ENCODE measurements at places on chromosomes 12 and 14. TPM values are rescaled to one million over a fixed set of nuclear protein-coding genes. Genes with fewer than 3 reads are reported as not detected.

Gene GZMH
- total RNA-seq = 51.4 TPM

Gene OTOGL
- not detected for total RNA-seq

Gene ANKS1B
- not detected for total RNA-seq

- DNase-seq = no peak
- peaks cover 6% of the 10 kb centered on the region for H3K4me1 ChIP-seq
- H3K36me3 ChIP-seq = no peaks in the 10 kb centered on the region
- no peak overlapping the region for H3K4me3 ChIP-seq
- no peak overlapping the region for H3K27ac ChIP-seq
Measured at GRCh38 chr12:75765170-75766059, 254.0 kb upstream of the KRR1 start.

- no peak overlapping the region for H3K27ac ChIP-seq
- H3K4me1 ChIP-seq = no peaks in the 10 kb centered on the region
- H3K4me3 ChIP-seq = no peak overlapping the region
- H3K27me3 ChIP-seq = peaks cover 11% of the 10 kb centered on the region
- no peaks in the 10 kb centered on the region for H3K36me3 ChIP-seq
Measured at GRCh38 chr12:40158592-40159111, 52.8 kb upstream of the SLC2A13 start.

DNA sequence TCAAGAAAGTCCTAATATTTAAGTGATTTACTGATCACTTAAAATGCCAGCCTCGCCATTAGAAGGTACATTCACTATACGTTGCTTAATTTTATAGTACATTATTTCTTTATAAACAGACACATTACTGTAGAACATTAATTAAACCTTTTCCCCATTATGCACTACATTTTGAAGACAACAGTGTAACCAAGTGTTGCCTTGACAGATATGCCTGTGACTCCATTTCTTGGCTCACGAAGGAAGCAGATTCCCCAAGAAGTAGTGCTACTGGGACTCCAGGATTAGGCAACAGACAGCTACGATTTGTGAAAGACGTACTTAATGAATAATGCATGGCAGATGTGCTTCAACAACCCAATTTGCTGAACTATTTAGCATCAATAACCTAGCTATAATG lies 394.8 kb downstream of the RPS29 start:
- no peaks in the 10 kb centered on the region for H3K36me3 ChIP-seq
- DNase-seq = no peak
- H3K27me3 ChIP-seq = peaks cover 10% of the 10 kb centered on the region
- H3K4me3 ChIP-seq = no peak overlapping the region
- no peak overlapping the region for H3K27ac ChIP-seq

DNA sequence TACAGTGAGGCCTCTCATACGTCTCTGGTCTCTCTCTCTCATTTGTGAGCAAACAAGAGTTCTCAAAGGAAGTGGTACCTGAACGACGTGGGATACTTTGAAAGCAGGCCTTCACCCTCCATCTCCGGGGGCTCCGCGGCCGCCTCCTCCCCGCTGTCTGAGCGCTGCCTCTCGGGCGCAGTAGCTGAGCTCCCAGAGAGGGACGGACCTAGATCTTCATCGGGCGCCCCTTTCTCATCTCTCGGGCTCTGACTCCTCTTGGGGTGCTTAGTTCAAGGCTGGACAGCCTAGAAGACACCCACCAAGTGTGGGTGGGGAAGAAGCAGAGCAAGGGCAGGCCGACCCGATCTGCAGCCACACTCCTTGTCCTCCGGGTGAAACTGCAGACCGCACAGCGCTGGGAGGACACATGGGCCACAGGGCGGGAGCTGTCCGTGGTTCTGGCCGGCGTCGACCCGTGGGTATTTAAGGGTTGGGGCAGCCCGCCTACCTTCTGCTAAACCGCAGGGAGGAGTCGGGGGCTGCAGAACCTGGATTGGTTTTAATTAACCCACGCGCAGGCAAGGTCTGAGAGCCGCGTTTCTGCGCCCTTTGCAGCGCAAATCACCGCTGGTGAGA lies 92.7 kb downstream of the PAH start:
- no peaks in the 10 kb centered on the region for H3K4me1 ChIP-seq
- no peak overlapping the region for H3K4me3 ChIP-seq
- no peak for DNase-seq
- no peaks in the 10 kb centered on the region for H3K36me3 ChIP-seq
- H3K27me3 ChIP-seq = peaks cover 28% of the 10 kb centered on the region

- H3K27ac ChIP-seq = no peak overlapping the region
- H3K4me1 ChIP-seq = peaks cover 5% of the 10 kb centered on the region
- no peaks in the 10 kb centered on the region for H3K27me3 ChIP-seq
- H3K36me3 ChIP-seq = no peaks in the 10 kb centered on the region
Measured at GRCh38 chr12:66852765-66853164, 173.9 kb upstream of the GRIP1 start.

- H3K27me3 ChIP-seq = no peaks in the 10 kb centered on the region
- no peak overlapping the region for H3K4me3 ChIP-seq
- no peaks in the 10 kb centered on the region for H3K4me1 ChIP-seq
Measured at GRCh38 chr12:17062267-17063036, 456.5 kb upstream of the LMO3 start.

GRCh38 chr14:99735189-99736135 lies 51.4 kb downstream of the CYP46A1 start:
- no peak for DNase-seq
- no peaks in the 10 kb centered on the region for H3K4me1 ChIP-seq
- H3K27ac ChIP-seq = no peak overlapping the region
- no peak overlapping the region for H3K4me3 ChIP-seq
- peaks cover 52% of the 10 kb centered on the region for H3K27me3 ChIP-seq
- no peaks in the 10 kb centered on the region for H3K36me3 ChIP-seq

All from activated naive CD8-positive, alpha-beta T cell treated with anti-CD3 and anti-CD28 coated beads for 36 hours (primary cell).